ENCODE measurements at places on chromosomes 5 and 9.

- peak overlapping the region; percentile 76 for H3K4me3 ChIP-seq
- H3K27ac ChIP-seq, result peak overlapping the region; percentile 30
- DNase-seq, result no peak
- H3K36me3 ChIP-seq, result peaks cover 28% of the 10 kb centered on the region
These were observed 857 bp downstream of the ADAM19 start for GRCh38 chr5:157574456-157575380.

DNA sequence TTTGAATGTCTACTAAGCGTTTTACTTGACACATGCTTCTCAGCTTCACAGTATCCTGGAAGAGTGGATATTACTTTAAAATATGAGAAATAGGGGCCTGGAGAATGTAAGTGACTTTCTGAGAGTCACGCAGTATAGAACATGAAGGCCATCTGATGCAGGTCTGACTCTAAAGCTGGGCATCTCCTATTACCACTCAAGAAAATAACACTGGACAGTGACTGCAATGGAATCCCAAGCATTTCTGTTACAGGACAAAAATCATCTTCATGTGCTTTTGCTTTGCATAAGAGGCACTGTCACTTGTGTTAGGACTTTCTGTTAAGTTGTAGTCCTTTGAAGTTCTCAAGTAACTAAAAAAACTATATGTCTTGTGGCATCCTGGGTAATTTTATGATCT is 335.5 kb downstream of the FBXL7 start:
- no peaks in the 10 kb centered on the region for H3K36me3 ChIP-seq
- no peaks in the 10 kb centered on the region for H3K27me3 ChIP-seq
- DNase-seq, result no peak
- no peak overlapping the region for H3K4me3 ChIP-seq

- peaks cover 67% of the 10 kb centered on the region for H3K4me1 ChIP-seq
- no peak overlapping the region for H3K27ac ChIP-seq
- H3K27me3 ChIP-seq, result no peaks in the 10 kb centered on the region
These were observed 4.7 kb upstream of the TGFBI start for GRCh38 chr5:136023958-136024541.

DNA sequence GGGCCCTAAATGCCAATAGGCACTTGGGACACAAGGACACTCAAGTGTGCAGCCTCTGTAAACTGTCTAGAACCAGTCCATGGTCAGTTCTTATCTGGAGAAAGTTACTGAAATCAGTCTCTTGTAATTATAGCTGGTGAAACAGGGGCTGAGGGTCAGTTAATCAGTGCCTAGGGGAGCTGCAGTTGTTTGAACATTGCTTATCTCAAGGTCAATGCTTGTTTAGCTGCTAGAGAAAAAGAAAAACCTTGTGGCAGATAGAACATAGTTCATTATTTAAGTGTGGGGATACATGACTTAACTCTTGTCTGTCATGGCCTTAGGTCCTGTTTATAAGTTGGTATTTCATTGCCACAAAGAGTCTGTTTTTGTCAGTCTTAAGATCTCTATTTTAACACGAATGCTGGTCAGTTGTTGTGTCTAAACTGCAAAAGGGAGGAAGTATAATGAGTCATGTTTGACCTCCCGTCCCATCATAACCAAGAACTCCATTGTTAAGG is 108.0 kb downstream of the STARD4 start:
- H3K36me3 ChIP-seq, result no peaks in the 10 kb centered on the region
- no peaks in the 10 kb centered on the region for H3K27me3 ChIP-seq
- H3K4me3 ChIP-seq, result no peak overlapping the region
- DNase-seq, result no peak
- H3K27ac ChIP-seq, result no peak overlapping the region

- H3K27me3 ChIP-seq, result no peaks in the 10 kb centered on the region
- H3K27ac ChIP-seq, result no peak overlapping the region
- H3K36me3 ChIP-seq, result no peaks in the 10 kb centered on the region
- DNase-seq, result no peak
- peaks cover 11% of the 10 kb centered on the region for H3K4me1 ChIP-seq
These were observed 31.2 kb downstream of the PRDM6 start for GRCh38 chr5:123120197-123120596.

- DNase-seq, result no peak
- no peaks in the 10 kb centered on the region for H3K27me3 ChIP-seq
- H3K36me3 ChIP-seq, result no peaks in the 10 kb centered on the region
- no peaks in the 10 kb centered on the region for H3K4me1 ChIP-seq
- H3K4me3 ChIP-seq, result no peak overlapping the region
These were observed 100.4 kb upstream of the TLE1 start for GRCh38 chr9:81789721-81790120.
